ENCODE measurements at places on chromosomes 3 and 15.

DNA sequence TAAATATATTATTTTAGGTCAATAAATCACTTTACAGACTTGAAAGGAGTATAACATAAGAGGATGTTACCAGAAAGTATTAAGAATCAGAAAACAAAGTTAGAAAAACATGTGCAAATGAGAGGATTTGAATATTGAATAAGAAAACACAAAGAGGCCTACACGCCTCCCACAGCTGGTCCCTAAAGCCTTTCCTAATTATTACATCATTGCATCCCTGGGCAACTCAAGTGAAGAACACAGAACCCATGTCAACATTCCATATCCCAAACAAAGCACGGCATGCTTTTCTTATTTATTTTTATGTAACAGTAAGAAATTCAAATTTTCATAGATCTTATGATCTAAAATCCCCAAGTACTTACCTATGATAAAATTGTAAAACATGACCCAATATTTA lies 61.2 kb downstream of the HERC1 start:
- no peak for DNase-seq

GRCh38 chr3:148938306-148938705 lies 53.0 kb upstream of the GYG1 start:
- DNase-seq, result no peak

DNA sequence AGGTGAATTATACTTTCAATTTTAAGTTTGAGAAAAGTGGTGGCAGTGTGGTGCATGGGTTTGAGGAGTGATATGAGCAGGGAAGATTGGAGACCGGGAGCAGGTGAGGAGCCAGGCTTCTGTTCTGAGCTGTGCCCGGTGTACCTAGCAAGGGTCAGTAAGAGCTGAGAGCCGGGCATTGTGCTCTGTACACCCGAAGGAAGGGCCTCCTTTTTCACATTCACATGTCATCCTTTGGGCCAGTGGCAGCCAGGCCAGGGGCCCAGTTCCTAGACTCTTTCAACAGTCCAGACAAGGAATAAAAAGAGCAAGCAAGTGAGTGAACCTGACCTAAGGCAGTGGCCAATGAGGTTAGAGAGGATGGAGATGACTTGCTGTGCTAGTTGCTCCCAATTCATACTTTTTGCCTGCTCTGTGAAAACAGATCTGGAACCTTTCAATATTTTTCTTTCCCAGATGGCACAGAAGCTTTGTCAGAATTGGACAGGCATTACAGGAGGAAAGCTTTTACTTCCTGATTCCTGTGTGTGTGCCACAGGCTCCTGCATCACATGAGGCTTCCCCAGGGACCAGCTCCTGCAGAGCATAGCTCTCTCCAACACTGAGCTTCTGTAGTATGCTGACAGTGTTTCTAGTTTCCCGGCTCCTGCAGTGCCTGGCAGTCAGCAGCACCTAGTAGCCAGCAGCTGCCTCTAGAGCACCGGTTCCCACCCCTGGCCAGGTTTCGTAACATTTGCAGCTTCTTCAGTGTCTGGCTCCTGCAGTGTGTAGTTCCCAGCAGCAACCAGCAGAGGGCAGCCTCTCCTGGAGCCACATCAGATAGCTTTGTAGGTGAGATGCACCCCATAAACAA lies 5.3 kb upstream of the TRA2B start:
- peak; percentile 93 for DNase-seq

DNA sequence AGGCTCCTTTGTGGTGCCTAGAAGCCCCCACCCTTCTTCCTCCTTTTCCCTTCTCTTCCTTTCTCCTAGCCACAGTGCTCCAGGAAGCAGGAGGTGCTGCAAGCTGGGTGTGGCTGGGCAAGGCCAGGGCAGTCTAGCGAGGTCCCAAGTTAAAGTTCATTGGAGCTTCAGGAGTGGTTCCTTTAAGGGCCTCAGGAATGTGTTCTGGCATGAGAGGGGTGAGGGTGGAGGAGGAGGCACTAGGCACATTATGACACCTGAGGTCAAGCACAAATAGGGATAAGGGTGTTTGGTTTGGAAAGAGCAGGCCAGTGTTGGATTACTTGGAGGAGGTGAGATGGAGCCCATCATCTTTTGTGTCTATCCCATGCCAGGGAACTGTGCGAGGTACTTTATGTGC lies 258.7 kb downstream of the TLE3 start:
- DNase-seq, result no peak

GRCh38 chr3:146200461-146201220 lies 39.7 kb upstream of the PLOD2 start:
- DNase-seq, result no peak

DNA sequence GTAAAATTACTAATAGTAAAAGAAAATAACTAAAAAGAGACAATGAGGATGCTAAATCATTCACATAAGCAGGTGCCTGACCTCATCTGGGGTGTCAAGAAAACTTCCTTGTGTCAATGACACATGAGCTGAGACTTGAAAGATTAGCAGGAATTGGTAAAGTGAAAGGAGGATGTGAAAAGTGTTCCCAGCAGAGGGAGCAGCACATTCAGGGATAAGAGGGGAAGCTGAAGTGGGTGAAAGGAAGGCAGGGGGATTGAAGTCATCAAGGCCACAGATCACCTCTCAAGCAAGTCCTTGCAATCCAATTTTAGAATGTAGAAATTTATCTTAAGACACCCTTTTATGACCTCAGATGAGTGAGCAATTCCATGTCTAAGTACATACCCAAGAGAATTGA lies 60.2 kb upstream of the ACP3 start:
- DNase-seq, result peak; percentile 81

DNA sequence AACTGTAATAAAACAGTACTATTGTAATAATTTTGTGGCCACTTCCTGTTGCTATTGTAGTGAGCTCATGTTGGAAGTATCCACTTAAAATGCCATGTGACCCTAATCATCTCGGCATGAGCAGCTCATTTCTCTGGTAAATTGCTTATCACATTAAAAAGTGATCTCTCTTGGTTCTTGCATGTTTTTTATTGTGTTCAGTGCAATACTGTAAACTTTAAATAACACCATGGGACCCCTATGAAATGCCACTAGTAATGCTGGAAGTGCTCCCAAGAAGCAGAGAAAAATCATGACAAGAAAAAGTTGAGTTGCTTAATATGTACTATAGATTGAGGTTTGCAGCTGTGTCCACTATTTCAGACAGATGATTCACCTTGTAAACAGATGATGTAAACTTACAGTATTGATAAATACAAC lies 45.6 kb downstream of the NMD3 start:
- peak; percentile 67 for DNase-seq

GRCh38 chr3:177948716-177949425 lies 587.4 kb upstream of the KCNMB2 start:
- DNase-seq, result no peak

- no peak for DNase-seq
Measured at GRCh38 chr15:63672775-63673174, 75.6 kb downstream of the FBXL22 start.

- no peak for DNase-seq
Measured at GRCh38 chr3:47803480-47804025, 615 bp downstream of the DHX30 start.

- no peak for DNase-seq
Measured at GRCh38 chr3:162094301-162094700, 597.7 kb downstream of the OTOL1 start.

DNA sequence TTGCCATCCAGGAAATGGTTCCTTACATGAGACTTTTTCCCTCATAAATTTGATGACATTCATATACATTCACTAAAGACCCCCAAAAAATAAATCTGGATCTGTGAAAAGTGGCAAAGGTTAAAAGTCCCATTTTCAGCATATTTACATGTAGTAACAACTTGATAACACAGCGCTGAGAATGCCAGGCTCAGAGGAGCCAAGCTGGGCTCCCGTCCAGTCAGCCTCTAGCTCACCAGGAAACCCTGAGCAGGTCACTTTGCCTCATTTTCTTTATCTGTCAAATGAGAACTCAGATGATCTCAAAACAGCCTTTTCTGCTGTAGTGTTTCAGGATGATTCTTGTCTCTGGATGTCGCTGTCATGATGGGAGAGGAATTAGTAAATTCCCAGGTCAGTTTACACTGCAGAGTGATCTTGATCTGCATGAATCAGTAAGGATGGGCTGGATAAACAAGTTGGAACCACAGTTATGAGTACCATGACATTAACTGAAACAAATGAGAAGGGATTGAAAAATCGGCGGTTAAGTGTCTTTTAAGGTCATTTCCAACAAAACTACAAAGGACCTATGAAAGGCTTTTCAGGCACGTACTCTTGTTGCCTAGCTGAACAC lies 82.8 kb downstream of the PPARG start:
- peak; percentile 22 for DNase-seq

DNA sequence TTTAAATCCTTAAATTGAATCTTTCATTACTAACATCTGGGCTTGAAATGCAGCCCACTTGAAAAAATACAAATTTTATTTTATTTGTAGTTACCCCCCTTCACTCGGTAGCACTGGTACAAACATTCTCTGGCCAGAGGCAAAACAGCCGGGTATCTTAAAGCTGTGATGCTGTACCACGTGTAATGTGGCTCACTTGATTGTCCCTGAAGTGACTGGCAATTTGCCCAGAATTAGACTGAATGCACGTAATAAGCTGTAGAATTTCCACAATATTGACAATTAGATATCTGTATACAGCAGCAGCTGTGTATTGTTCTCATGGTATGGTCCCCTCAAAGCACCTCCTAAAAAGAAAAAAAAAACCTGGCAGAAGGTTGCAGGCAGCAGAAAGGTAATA lies 192.8 kb upstream of the TBC1D5 start:
- DNase-seq, result no peak

GRCh38 chr15:90327311-90327710 lies 24.8 kb upstream of the ZNF774 start:
- no peak for DNase-seq

- DNase-seq, result no peak
Measured at GRCh38 chr3:79491029-79491641, 276.7 kb downstream of the ROBO1 start.

- no peak for DNase-seq
Measured at GRCh38 chr15:40525855-40526254, 39.0 kb downstream of the CCDC32 start.

GRCh38 chr3:12972781-12973702 lies 100.2 kb downstream of the IQSEC1 start:
- no peak for DNase-seq

DNA sequence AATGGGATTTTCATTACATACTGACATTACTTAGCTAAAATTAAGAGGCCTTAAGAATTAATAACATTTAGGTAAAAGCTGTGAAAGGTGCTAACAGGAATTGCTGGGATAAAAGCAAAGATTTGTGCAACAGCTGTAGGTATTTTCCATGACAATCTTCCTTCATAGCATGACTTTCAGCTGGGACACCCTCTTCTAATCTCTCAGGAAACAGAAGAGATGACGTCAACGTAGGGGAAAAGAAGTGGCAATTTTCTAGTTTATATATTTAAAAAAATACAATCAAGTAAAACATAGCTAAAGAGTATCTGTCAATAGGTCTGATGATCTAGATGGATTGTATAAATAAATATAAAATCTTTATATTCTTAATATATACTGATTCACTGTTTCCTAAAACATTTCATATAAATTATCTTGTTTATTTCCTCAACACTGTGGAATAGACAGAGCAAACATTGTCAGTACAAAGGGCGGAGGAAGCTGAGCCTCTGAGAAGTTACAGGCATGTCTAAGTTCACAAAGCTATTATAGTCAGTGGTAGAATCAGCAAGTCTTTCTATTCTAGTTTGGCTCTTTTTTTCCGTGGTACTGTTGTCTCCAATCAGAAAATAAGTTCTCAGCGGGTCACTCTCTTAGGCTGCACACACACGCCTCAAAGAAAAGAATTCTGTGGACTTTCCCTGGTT lies 217.0 kb downstream of the P3H2 start:
- DNase-seq, result peak; percentile 55

DNA sequence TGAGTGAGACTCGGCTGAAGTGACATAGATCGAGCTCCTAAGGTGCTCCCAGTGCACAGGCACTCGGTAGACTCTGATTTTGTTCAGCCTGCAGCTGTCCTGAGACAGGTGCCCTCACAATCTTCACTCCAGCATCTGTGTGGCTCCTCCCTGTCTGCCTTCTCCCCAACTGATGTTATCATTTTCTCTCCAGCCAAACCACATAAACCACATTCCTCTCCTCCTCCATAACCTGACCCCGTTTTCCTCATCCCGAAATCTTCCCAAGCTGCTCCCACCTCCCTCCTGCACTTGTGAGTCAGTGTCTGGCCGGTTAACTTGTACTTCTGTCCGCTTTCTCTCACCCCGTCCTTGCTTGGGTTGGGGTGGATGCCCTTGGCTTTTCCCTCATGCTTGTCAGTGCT lies 93.3 kb upstream of the HACD2 start:
- peak; percentile 29 for DNase-seq

- DNase-seq, result no peak
Measured at GRCh38 chr3:189508784-189509501, 122.2 kb upstream of the TP63 start.

GRCh38 chr15:55696221-55696620 lies 46.7 kb downstream of the PRTG start:
- no peak for DNase-seq

- DNase-seq, result peak; percentile 18
Measured at GRCh38 chr3:129657261-129658046, 51.0 kb upstream of the PLXND1 start.

DNA sequence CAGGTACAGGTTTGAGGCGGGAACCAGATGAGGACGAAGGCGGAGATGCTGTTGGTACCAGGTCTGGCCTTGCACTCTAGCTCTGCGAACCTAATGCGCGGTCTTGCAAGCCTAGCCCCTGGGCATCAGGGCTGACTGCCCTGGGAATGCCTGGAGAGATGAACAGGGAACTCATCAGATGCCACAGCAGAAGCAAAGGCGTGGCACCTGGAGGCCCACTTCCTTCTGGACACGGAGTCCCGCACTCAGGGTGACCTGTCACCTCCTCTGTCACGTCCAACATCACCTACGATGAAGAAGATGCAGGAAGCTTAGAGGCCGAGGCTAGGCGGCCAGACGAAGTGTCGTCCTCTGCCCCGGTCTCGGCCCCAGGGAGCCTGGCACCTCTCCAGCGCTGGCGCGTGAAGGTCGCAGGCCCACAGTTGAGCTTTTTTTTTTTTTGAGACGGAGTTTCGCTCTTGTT lies 9.4 kb downstream of the RPLP1 start:
- DNase-seq, result peak; percentile 33

GRCh38 chr15:68028137-68028887 lies 25.8 kb upstream of the PIAS1 start:
- no peak for DNase-seq

DNA sequence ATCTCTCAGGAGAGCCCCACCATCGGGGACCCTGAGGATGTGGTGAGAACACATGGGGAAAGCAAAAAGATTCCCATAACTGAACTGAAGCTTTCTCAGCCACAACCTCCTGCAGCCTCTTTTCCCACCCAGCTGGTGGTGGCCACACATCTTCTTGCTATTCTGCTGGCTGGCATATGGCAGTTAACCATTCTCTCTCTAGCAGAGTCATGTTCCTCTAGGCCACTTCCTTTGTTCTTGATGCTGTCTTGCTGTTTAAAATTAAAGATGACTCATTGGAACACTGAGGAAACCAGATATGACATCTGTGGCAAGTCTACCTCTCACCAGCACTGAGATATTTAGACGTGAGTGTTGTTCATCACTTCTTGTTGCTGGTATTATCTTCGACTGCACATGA lies 180.3 kb upstream of the ROBO2 start:
- no peak for DNase-seq

GRCh38 chr3:7518456-7518855 lies 657.5 kb downstream of the GRM7 start:
- DNase-seq, result peak; percentile 7
